Activated CD4-positive, alpha-beta T cell treated with anti-CD3 and anti-CD28 coated beads, Interleukin-2, amount 50 U/mL, for 1 hour (primary cell): ENCODE measurements at places on chromosomes 11 and 22.

DNA sequence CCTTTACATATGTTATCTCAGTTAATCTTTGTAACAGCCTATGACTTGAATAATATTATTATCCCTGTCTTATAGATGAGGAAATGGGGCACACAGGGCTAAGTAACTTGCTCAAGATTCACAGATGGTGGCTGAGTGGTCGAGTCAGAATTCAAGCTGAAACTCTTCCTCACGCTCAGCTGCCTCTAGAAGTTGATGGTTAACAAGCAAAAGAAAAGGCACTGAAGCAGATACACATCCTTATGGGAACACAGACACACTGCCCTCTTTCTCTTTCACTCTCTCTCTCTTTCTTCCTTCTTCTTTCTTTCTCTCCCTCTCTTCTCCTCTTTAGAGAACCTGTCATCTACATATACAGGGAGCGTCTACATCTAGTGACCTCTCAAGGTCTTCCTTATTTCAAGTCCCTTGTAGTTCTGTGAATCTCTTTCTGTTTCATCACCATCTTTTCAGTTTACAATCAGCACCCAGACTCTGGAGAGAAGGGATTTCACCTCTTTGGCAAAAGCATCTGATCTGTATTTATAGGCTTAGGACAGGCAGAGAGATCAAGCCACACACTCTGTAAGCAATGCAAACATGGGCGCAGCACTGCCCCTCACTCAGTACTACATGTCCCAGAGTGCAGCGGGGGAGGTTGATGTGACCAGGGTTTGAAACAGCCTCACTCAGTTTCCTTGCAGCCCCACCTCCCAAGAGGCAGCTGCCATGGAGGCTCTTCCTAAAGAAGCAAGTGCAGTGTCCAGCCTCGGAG lies 75.7 kb downstream of the GRAMD1B start:
- DNase-seq: no peak

DNA sequence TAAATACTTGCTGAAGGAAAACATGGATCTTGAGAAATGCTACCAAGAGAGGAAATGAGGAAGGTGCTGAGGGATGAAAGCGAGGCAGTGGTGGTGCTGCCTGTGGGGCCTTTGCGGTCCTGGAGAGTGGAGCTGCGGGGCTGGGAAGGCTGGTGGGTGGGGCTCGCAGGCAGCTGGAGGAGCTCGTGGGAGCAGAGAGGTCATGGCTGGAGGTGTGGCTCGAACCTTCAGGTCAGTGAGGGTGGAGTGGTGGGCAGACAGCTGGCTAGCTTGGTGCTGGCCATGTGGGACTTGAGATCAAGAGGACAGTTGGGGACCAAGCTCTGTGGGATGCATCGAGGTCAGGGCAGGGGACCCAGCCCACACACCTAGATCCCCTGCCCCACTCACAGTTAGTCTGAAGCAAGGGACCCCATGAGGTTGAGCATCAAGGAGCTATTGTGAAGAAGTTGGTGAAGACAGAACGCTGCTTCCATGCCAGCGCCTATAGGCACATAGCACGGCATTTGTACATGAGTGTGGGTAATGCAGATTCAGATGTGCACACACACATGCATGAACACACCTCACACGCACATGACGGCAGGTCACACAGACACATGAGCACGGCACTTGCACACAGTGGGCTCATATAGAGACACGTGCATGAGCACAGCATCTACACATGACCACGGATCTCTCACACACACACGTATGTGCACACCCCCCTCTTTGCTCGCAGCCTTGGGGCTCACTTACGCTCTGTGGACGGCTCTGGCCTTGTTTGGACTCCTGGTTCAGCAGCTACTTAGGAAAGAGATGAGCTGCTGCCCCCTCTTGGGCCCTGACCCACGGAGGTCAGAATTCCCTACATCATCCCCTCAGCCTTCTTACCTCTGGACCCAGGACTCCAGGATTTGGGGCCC lies 30.4 kb downstream of the SHANK3 start:
- DNase-seq: no peak

DNA sequence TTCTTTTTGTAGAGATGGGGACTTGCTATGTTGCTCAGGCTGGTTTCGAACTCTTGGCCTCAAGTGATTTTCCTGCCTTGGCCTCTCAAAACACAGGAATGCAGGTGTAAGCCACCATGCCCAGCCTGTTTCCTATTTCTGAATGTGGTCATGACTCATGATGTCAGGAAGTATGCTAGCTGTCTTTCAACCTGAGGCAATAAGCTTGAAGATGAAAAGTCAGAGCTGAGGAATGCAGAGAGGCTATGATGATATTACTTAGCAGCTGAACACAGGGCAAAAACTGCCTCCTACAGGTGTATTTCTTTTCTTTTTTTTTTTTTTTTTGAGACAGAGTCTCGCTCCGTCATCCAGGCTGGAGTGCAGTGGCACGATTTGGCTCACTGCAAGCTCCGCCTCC lies 9.0 kb upstream of the NUCB2 start:
- DNase-seq: no peak

DNA sequence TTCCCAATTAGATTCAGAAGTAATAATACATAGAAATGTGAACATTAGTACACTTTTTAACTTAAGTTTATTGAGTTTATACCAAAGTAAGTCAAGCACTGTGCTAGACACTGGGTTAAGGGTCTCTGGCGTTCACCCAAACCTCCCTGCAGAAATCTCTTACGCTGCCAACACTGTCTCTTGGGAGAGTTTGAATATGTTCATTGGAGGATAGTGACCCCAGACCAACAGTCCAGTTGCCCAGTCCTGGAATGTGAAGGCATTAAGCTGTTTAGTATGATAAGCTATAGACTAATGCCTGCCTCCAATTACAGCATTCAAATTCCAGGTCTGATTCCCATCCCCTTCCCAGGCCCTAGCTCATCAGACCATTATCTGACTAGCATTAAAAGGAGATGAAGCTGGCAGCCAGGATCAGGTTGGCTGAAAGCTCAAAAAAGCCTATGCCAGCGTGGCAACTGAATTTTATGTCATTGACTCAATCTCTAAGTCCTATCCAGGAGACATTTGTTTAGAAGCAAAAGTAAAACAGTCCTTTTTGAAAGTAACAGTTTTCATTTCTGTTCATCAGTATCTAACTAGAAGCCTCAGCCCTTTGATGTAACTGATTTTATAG lies 77.8 kb downstream of the SFI1 start:
- no peak for DNase-seq

GRCh38 chr11:64450168-64450560 lies 91.2 kb downstream of the RPS6KA4 start:
- no peak for DNase-seq

GRCh38 chr11:105903113-105903512 lies 118.9 kb downstream of the MSANTD4 start:
- DNase-seq: no peak

GRCh38 chr11:127804747-127805400 lies 782.5 kb downstream of the ETS1 start:
- no peak for DNase-seq

GRCh38 chr11:11966826-11967668 lies 41.4 kb downstream of the DKK3 start:
- DNase-seq: peak; percentile 65

DNA sequence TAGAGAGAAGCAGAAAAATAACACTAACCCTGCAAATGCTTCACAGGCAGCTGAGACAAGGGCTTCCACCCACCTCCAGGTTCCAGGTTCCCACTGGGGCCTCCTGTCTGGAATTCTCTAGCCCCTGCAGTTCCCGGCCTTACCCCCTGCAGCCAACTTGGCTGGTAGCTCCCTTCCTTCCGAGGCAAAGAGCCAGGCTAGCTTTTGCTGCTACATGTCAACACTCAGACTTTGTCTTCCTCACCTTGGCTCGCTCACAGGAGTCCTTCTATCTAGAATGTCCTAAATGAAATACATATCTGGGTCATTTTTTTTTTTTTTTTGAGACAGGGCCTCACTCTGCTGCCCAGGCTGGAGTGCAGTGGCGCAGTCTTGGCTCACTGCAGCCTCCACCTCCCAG lies 9.9 kb upstream of the TTLL1 start:
- DNase-seq: no peak

GRCh38 chr11:132278801-132279574 lies 908.6 kb downstream of the NTM start:
- DNase-seq: no peak

DNA sequence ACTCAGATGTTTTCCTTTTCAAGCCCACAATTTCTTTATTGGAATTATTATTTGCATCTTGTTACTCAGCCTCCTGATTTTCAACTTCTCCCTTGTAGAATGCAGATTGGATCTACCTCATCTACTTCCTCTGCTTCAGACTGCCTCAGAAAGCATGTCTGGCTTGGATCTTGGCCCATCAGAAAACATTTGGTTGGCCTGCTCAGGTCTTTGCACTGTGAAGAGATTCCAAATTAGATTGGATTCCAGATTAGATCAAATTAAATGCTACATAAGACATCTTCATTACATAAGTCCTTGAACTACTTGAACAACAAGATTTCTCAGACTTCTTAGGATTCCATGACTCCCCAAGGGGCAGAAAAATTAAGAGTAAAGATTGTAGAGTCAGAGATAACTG lies 358.0 kb downstream of the DLG2 start:
- no peak for DNase-seq

GRCh38 chr22:29706486-29706885 lies 13.3 kb upstream of the CABP7 start:
- no peak for DNase-seq

GRCh38 chr11:33980897-33981296 lies 70.6 kb upstream of the CAPRIN1 start:
- DNase-seq: no peak

- DNase-seq: no peak
Observed at GRCh38 chr22:35403356-35403755, 3.4 kb downstream of the MCM5 start.

DNA sequence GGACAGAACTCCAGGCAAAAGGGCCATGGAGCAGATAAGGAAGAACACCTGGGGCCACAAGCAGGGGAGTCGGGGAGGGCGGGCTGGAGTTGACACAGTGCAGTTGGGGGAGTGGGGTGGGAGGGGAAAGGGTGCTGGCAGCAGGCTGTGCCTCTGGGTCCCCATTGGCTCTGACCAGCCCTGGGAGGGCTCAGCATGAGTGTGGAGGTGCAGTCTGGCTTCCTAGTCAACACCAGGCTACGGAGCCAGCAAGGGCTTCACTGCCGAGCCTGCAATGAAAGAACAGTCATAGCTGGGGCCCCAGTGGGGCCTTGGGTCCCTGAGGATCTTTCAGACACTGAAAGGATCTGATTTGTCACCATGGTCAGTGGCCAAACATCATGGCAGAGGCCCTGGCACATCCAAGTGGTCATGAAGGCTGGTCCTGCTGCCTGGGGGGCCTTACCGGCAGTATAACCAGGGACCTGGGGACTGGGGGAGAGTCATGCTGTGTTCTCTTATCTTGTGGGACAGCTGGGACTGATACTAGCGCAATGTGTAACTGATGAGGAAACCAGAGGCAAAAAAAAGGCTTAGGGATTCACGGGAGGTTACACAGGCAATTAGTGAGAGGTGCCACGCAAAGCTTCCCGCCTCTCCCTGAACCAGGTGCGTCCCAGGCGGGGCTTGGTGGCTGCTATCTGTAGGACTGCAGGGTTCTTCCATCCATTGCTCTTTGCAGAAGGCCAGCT lies 11.6 kb downstream of the SLC37A2 start:
- no peak for DNase-seq

DNA sequence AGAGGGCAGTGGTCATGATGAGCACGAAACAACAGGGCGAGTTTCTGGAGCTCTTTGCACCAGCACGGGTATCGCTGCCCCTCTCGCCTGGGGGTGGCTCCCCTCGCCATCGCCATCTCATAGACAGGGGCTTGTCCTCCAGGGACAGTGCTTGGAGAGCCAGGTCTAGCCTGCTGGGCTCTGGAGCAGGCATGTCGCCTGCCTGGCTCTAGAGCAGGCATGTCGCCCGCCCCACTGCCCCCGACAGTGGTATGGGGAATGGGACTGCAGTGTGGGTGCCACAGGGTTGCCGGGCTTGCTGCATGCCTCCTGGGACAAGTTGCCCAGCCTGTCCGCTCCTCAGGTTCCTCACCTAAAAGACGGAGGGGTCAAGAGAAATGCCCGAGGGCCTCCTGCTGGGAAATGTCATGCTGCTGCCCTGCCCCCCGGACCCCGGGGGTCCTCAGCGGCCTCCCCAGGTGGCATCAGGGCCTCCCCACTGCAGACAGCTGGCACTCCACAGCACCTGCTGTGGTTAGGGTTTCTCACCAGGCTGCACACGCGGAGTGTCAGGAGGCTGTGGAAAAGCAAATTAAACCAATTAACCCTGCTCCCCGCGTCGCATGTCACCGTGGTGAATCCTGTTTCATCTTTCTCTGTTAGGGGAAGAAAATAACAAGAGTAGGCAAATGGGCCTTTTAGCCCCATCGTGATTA lies 403.0 kb downstream of the TBC1D22A start:
- no peak for DNase-seq

- DNase-seq: no peak
Observed at GRCh38 chr22:49619301-49619700, 208.4 kb downstream of the BRD1 start.

DNA sequence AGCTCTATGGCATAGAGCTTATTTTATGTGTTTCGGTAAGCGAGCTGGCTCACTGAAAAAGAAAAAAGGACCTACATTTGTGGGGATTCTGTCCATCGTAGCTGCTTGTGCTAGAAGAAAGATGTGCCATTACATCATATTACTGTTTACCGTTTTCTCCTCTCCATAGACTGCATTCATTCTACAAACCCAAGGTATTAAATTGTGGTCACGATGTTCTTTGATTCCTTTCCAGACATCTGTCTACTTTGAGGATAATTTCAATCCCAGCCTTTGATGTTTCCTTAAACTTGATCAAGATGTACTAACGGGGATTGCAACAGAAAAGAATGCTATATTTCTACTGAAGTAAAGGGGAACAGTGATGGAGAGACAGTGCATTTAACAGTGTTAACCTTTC lies 5.5 kb upstream of the OR52N1 start:
- no peak for DNase-seq

GRCh38 chr11:92846491-92847125 lies 122.8 kb upstream of the MTNR1B start:
- DNase-seq: no peak

GRCh38 chr11:66365711-66366619 lies 5.6 kb downstream of the SLC29A2 start:
- DNase-seq: no peak

DNA sequence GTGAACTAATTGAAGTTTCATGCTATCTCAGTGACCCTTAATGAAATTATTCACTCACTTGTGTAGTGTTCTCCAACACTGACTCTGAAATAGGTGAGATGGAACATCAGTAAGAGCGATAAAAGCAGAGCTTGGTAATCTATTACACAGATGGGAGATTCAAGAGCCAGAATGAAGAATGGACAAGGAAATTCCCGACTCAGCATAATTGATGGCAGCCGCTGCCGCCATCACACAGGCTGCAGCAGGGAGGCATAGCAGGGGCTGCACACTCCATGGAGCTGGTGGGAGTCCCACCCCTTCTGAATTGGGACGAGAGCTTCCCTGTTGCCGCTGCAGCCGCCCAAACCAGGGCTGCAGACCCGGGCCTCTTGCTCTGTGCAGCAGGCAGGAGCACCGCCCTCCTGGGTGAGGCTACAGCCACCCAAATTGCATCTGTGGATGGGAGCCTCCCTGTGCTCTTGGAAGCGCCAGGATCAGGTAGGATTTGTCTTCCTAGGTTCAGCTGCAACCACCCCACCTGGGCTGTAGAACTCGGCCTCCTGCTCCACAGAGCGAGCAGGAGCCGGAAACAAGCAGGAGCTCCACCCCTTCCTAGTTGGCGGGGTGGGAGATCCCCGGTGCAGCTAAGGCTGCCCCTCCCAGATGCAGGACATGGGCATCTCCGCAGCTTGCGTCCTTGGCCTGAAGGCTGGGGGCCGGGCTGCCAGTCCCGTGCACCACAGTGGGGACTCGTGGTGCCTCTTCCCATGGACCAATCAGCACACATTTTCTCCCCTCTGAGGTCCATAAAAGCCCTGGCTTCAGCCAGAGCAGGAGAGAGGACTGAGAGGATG lies 535.1 kb upstream of the LUZP2 start:
- DNase-seq: no peak

- no peak for DNase-seq
Observed at GRCh38 chr11:125998267-125998666, 52.4 kb downstream of the VSIG10L2 start.
